CD14-positive monocyte (primary cell): ENCODE measurements at places on chromosomes 11 and 22.

DNA sequence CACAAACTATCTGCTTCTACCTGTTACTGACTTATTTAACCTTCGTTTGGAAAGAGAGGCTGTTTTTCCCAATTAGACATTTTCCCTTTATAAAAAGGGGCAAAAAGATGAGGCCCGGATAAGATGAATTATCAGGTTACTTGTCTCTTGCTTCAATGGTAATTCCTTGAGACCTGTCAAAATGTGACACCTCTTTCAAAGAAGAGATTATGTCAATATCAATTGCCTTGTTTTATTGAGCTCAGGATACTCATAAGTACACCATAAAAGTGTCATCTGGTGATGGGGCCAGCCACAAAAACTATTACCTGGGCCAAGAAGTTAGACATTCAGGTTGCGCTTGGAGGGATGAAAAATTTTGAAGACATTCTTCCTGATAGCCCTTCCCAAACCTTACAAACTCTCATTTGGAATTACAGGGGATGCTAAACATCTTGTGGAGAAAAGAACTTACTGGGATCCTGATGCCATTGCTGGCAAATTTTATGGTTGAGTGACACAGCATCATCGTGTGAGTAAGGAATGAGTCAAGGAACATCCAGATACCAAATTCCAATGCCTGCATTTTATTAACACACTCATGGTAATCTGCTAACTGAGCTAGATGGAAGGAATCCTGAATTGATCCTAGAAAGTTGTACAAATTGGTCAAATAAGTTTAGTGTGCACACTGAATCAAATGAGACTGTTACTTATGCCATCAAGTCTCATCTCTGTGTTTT lies 1071.2 kb downstream of the LRRC4C start:
- no peak for DNase-seq

- peak; percentile 27 for DNase-seq
Measured at GRCh38 chr11:95451682-95452081, 220.7 kb upstream of the SESN3 start.

DNA sequence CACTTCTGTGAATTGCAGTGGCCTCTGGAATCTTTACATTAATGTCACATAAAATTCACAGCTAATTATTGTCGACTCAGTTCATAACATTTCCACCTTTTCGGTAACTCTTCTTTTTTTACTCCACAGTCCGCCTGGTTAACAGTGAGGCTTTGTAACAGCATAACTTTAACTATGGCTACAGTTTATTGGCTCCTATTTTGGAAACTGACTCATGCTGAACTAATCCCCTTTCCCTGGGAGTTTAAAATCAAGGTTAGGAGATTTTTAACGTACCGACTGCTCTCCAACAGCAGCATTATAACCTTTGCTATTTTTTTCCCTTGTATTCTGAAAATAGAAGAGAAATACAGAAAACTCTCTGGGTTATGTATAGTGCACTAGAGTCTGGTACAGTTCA lies 3.2 kb upstream of the POGLUT3 start:
- DNase-seq = no peak

DNA sequence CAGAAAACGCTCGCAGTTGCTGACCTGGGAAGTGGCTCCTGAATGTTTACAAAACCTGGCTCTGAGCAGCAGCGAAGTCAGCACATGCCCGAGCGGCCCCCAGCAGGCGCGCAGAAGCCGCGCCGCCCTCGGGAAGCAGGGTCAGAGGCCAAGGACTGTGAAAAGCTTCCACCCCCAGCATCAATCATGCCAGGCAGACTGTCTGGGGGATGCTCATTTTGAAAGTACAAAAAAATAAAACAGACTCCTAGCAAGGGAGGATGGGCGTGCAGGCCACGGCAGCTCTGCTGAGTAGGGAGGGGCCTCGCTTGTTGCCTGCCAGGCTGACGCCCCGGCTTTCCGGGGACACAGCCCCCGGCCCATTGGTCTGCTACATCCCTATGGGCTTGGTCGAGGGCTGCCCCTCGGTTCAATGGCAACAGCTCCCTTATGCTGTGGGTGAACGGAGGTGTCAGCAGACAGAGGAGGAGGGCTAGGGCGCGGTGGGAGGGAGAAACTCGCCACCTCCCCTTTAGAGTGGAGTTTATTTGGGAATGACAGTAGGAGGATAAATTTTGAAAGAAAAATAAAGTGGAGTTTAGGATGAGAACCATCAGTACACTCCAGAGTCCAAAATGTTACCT lies 37.7 kb upstream of the GNB1L start:
- no peak for DNase-seq

GRCh38 chr22:47013861-47014635 lies 251.6 kb downstream of the TBC1D22A start:
- no peak for DNase-seq

DNA sequence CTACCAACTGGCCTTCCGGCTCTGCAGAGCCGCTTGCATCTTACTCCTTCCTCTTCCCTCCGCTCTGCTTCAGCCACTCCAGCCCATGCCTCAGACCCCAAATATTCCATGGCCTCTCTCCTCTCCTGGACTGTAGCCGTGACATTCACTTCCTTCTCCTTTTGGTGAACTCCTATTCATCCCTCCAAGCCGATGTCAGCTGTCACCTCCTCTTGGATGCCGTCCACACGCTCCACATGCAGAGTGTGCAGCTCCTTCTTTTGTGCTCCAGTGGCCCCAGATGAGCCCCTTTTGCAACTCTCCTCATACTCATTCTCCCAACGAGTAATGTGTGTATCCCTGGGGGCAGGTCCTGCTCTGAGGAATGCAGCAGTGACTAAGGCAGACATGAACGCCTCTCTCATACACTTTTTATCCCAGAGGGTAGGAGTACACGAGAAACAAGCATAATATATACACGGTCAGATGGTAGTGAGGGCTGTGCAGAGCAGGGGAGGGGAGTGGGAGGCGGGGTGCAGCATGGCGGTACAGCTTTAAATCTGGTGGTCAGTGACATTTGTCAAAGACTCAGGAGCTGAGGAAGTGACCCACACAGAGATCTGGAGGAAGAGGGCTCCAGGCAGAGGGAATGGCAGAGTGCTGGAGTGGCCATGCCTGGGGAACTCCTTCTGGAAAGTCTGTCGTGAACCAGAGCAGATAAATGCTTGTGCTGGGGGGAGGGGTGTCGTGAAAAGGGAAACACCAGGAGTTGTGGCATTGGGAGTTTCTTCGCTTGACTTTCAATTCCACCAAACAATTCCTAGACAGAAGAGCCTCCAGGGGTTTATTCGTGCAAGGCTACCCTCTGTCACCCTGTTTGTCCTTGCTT lies 83.8 kb upstream of the ATXN10 start:
- DNase-seq = no peak
